Cortex of kidney (tissue), 1 donor: ENCODE measurements at places on chromosomes 4 and X.

DNA sequence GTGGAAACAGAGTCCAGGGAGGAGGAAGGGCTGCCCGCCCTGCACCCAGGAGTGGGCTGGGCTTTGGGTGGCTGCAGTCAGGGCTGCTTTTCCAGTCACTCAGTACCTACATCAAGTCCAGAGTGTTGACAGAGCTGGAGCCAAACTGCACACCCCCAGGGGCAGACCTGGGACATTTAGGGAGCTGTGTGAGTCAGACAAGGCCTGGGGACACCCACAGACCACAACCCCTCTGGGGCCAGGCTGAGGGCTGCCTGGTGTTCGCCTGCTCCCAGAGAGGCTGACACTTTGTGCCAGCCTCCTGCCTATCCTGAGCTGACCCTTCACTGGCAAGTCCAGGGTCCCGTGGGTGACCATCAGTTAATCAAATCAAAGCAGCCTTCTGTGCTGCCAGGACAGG, 240.0 kb downstream of the BCOR start:
- DNase-seq = no peak

DNA sequence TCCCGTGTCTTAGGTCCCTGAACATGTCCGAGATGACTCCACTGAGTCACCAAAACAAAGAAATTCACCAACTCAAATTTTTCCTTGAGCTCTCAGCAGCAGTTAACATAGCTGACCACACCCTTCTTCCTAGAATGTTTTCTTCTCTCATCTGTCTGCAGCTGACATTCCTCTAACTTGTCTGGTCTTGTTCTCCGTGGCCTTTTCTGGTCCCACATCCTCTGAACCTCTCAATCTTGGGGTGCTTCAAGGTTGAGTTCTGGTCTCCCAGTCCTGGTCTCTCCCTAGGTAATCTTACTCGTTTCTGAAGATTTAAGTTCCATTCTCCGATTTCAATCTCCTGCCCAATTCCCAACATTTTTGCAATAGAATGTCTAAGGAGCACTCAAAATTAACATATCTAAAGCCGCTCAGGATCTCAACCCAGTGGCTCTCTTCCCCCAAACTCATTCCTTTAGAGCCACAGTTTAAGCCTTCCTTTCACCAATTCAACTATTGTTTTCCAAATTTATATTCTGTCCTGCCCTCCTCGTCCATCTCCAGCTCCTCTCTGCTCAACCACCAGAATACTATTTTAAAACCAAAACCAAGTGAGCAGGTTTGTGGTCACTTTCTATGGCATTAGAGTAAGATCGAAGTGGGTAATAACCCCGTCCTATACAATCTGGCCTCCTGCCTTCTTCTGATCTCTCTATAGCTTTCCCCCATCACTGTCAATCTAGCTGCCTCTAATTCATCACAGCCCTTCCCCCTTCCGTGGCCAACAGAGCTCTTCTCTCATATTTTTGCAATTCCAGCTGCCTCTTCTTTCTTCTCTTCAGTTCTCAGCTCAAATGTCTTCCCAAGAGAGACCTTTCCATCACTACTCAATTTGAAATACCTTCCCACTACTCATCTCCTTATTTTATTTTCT, 1.2 kb downstream of the TRIML2 start:
- no peak for DNase-seq

GRCh38 chr4:137961051-137961438, 281.1 kb downstream of the SLC7A11 start:
- no peak for DNase-seq

GRCh38 chr4:48081196-48081595, 52.9 kb downstream of the TXK start:
- no peak for DNase-seq

GRCh38 chr4:139753686-139754085, 88.1 kb downstream of the MGST2 start:
- DNase-seq = no peak

DNA sequence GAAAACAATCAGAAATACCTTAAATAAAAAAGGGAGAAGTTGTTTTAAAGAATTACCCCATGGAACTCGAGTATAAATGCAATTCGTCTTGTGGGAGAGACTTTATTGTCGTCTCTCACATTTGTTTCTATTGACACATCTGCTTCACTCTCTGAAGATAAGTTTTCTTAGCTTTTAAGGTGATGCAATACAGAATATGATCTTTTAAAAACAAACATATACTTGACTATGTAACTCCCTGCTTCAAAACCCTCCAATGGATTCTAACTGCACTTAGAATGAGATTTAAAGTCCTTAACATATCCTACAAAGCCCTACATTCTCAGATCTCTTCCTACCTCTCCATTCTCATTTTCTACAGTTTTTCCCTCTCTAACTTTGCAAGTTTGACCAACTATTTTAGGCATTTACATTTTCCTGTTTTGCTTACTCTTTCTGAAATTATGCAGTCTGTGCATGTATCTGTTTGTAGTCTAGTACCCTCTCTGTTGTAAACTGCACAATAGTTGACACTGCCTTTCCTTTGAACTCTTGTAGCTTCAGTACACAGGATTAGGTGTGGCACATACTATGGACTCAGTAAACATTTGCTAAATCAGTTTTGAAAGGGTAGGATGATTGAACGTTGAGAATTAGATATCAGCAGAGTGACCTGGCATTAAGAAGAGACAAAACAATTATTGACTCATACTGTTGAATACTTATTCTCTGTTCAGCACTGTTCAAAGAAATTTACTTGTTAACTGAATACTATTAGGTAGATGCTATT, 59.8 kb downstream of the AGTR2 start:
- no peak for DNase-seq

DNA sequence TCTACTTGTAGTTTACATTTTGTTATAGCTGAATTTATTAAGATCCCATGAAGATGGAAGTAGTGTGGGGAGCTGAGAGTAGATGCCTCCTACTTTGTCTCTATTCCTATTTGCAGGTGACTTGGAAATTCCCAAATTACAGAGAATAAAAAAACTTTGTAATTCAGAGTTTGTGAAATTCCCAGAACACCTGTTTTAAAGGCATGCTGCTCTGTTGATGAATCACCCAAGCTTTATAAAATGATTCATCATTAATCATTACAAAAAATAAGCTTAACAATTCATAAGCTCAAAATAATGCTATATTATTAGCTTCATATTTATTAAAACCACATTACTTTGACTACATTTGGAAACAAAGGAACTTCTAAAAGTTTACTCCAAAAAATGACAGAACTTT, 856.3 kb downstream of the RPA4 start:
- DNase-seq = no peak
